ENCODE measurements at places on chromosomes 3 and 15.

GRCh38 chr15:71916834-71917233 lies 106.5 kb downstream of the NR2E3 start:
- no peak for DNase-seq
- no peak overlapping the region for H3K4me3 ChIP-seq
- no peak overlapping the region for H3K27ac ChIP-seq
- peaks cover 2% of the 10 kb centered on the region for H3K36me3 ChIP-seq
- H3K4me1 ChIP-seq, result no peaks in the 10 kb centered on the region
- H3K27me3 ChIP-seq, result no peaks in the 10 kb centered on the region

DNA sequence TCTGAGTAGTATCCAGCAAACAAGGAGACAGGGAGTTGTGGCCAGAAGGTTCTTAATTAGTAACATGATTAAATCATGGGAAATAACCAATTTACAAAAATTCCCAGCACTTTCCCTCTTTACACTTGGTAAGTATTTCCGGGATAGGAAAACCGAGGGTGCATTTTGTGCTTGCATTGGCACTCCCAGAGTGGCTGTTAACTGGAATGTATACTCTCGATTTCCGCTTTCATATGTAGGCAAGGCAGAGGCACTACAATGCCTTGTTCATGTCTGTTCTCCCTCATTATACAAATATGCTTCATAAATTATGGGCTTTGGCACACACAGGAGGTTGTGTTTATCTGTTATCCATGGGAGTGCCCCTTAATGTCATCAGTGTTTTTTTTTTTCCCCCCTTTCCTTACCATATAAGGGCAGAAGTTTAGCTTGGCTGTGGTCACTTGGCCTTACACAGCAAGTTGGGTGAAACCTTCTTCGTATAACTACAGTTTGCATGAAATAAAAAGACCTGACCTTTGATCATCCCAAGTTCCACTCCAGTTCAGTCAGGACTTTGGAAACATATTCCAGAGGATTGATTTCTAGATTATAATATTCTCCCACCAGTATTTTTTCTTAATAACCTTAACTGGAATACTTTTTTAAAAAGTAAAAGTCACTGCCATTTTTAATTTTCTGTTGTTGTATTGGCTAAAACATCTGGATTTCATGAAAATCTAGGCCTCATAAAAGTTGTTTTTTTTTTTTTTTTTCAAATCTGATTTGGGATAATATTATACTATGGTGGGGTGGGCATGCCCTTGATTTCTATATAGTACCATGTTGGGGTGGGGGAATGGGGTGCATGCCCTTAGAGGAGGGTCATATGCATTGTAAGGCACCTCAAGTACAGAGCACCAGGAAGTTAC lies 8.9 kb downstream of the TPM1 start:
- peaks cover 22% of the 10 kb centered on the region for H3K27me3 ChIP-seq
- no peaks in the 10 kb centered on the region for H3K36me3 ChIP-seq
- H3K4me1 ChIP-seq, result peaks cover 27% of the 10 kb centered on the region

DNA sequence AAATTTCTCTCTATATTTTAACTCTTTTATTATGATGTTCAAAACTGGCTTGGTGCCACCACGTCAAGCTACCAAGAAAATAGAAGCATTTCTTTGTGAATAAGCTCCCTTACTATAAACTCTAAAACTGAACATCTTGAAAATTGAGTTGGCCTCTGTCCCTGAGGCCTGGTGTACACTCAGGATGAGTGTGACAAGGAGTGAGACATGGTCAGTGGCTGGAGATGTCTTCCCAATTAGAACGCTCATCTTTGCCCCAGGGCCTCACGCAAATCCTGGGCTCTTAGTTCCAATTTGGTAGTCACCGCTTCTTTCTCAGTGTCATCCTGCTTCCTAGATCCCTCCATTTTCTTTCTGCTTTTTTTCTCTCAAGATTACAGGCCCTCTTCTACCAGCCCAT lies 26.2 kb downstream of the SLC2A2 start:
- H3K4me3 ChIP-seq, result no peak overlapping the region
- peaks cover 1% of the 10 kb centered on the region for H3K27me3 ChIP-seq
- H3K36me3 ChIP-seq, result no peaks in the 10 kb centered on the region
- no peak overlapping the region for H3K27ac ChIP-seq
- H3K4me1 ChIP-seq, result peaks cover 2% of the 10 kb centered on the region

- peaks cover 7% of the 10 kb centered on the region for H3K27me3 ChIP-seq
- no peaks in the 10 kb centered on the region for H3K36me3 ChIP-seq
- no peak for DNase-seq
Measured at GRCh38 chr3:123837858-123838257, 46.3 kb downstream of the MYLK start.

- no peak overlapping the region for H3K27ac ChIP-seq
- H3K4me1 ChIP-seq, result no peaks in the 10 kb centered on the region
- no peak for DNase-seq
- H3K36me3 ChIP-seq, result no peaks in the 10 kb centered on the region
- no peak overlapping the region for H3K4me3 ChIP-seq
- no peaks in the 10 kb centered on the region for H3K27me3 ChIP-seq
Measured at GRCh38 chr3:90054311-90054710, 946.9 kb downstream of the EPHA3 start.

DNA sequence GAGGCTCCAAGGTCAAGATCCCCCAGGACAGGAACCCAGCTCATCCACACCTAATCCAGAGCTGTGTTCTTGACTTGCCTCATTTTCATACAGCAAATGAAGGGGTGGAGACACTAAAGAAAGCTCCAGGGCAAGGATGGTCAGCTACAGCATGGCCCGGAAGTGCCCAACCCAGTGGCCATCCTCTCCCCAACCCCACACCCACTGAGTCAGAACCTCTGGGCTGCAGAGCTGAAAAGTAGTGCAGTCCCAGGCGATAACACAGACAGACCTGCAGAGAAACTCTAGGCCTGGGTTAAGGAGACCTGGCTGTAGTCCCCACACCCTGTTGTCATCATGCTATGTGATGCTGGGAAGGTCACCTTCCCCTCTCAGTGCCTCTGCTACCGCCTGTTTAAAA lies 85.3 kb downstream of the SEMA5B start:
- DNase-seq, result no peak
- H3K36me3 ChIP-seq, result no peaks in the 10 kb centered on the region
- no peak overlapping the region for H3K4me3 ChIP-seq
- no peak overlapping the region for H3K27ac ChIP-seq

GRCh38 chr15:57288926-57289580 lies 87.3 kb upstream of the CGNL1 start:
- DNase-seq, result no peak
- H3K4me3 ChIP-seq, result no peak overlapping the region
- H3K36me3 ChIP-seq, result peaks cover 22% of the 10 kb centered on the region
- H3K27me3 ChIP-seq, result no peaks in the 10 kb centered on the region

DNA sequence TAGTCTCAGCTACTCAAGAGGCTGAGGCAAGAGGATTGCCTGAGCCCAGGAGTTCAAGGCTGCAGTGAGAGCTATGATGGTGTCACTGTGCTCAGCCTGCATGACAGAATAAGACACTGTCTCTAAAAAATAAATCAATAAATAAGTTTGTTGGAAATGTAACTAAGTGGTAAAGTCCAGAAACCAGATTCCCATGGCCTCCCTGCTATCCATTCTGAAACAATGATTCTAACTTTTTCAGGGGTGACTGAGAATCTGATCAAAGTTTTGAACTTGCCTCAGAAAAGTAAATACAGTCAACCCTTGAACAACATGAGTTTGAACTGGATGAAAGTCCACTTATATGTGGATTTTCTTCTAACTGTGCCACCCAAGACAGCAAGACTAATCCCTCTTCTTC lies 86.2 kb downstream of the NBEAL2 start:
- H3K4me1 ChIP-seq, result peaks cover 5% of the 10 kb centered on the region
- H3K27ac ChIP-seq, result no peak overlapping the region
- H3K36me3 ChIP-seq, result peaks cover 38% of the 10 kb centered on the region
- no peak for DNase-seq
- no peaks in the 10 kb centered on the region for H3K27me3 ChIP-seq

DNA sequence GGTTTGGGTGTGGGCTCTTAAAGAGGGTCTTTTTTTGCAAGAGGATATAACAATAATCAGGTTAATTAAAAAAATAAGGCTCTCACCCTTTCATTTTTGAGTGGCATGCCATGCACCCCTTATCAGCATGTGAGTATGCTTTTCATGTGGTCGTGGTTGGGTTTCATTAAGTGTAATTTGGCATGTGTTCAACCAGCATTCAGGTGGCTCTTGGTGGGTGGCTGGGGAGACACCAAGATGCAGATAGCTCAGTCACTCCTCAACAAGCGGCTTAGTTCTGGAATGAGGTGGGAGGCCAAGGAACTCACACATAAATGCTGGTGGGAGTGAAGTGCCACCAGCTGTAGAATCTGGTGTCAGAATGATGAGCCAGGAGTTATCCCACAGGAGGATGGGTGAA lies 66.8 kb downstream of the FLNB start:
- no peaks in the 10 kb centered on the region for H3K27me3 ChIP-seq
- H3K4me1 ChIP-seq, result peaks cover 18% of the 10 kb centered on the region
- H3K27ac ChIP-seq, result no peak overlapping the region
- peaks cover 9% of the 10 kb centered on the region for H3K36me3 ChIP-seq

DNA sequence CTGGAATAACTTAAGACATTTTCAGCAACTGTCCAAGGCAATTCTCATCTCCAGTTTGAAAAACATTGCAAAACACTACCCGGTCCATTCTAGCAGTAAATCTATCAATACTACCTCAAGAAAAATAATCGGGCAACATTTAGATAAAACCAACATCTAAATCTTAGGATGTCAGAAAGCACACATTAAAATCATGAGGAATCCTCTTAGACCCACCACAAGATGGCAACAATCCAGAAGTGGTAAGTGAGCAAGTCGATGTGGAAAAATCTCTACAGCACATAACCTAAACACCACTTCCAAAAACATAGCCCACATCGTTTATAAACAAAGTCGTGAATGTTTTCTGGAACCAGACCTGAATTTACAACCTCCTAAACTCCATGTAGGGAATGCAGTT lies 5.7 kb downstream of the PLCH1 start:
- no peak overlapping the region for H3K4me3 ChIP-seq
- DNase-seq, result no peak
- no peaks in the 10 kb centered on the region for H3K36me3 ChIP-seq
- H3K4me1 ChIP-seq, result peaks cover 5% of the 10 kb centered on the region
- H3K27ac ChIP-seq, result no peak overlapping the region

DNA sequence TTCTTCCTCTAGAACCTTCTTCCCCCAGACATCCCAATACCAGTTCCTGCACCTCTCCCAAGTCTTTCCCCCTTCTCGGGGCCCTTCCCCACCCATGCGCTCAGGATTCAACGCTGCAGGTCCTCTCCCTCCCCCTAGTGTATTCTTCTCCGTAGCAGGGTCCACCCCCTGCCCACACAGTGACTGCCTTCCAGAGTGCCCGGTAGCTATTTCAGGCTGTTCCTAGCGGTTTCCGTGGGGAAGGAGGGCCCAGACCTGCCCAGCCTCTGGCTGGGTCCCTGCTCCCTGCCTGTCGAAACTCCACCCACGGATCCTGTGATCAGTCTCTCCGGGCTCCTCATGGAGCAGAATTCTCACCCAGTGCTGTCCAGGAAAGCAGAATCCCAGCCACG lies 45.2 kb upstream of the SEC61A1 start:
- no peak for DNase-seq
- H3K4me1 ChIP-seq, result peaks cover 5% of the 10 kb centered on the region
- no peaks in the 10 kb centered on the region for H3K36me3 ChIP-seq
- H3K27me3 ChIP-seq, result peaks cover 5% of the 10 kb centered on the region
- H3K4me3 ChIP-seq, result no peak overlapping the region

DNA sequence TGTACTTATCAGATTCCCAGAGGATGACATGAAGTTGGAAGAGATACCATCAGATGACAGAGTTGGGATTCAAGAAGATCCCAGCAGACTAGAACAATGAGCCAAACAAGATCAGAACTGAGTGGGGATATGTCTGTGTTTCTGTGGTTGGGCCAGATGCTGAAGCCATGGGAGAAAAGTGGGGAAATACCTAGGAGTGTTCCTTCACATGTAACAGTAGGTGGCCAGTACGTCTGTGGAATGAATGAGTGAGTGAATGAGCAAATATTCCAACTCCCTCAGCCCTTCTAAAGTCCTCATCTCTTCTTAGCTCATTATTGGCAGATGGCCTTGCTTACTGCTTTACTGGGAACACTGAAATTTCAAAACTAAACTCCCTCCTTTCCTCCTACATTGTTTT lies 32.2 kb upstream of the GREM1 start:
- H3K4me1 ChIP-seq, result peaks cover 9% of the 10 kb centered on the region
- no peaks in the 10 kb centered on the region for H3K36me3 ChIP-seq
- no peak for DNase-seq
- H3K4me3 ChIP-seq, result no peak overlapping the region
- H3K27me3 ChIP-seq, result no peaks in the 10 kb centered on the region
- no peak overlapping the region for H3K27ac ChIP-seq

- peaks cover 44% of the 10 kb centered on the region for H3K4me1 ChIP-seq
- peaks cover 10% of the 10 kb centered on the region for H3K36me3 ChIP-seq
- no peaks in the 10 kb centered on the region for H3K27me3 ChIP-seq
- H3K4me3 ChIP-seq, result no peak overlapping the region
- DNase-seq, result no peak
- no peak overlapping the region for H3K27ac ChIP-seq
Measured at GRCh38 chr3:33430061-33430460, 10.1 kb downstream of the UBP1 start.

DNA sequence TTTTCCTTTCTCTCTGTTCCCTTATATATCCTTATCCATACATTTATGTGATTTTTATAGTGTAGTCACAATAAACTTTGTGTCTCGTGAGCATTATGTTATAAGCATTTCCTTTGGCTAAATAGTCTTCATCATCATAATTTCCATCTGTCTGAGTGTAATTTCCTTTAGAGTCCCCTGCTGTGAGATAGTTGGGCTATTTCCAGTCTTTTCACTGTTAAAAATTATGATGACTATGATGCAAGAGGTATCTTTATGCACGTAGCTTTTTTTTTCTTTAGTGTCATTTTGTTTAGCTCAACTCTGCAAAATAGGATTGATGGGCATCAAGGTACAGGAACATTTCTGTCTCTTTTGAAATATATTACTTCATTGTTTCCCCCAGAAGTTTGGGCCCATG lies 26.9 kb upstream of the CA12 start:
- peaks cover 9% of the 10 kb centered on the region for H3K4me1 ChIP-seq
- H3K36me3 ChIP-seq, result no peaks in the 10 kb centered on the region
- H3K4me3 ChIP-seq, result no peak overlapping the region
- H3K27ac ChIP-seq, result no peak overlapping the region

- H3K27me3 ChIP-seq, result no peaks in the 10 kb centered on the region
- H3K36me3 ChIP-seq, result no peaks in the 10 kb centered on the region
- H3K4me3 ChIP-seq, result no peak overlapping the region
- H3K4me1 ChIP-seq, result peaks cover 5% of the 10 kb centered on the region
- no peak for DNase-seq
Measured at GRCh38 chr15:92003515-92004067, 150.1 kb downstream of the SLCO3A1 start.

GRCh38 chr3:154819491-154819890 lies 260.6 kb upstream of the MME start:
- H3K27me3 ChIP-seq, result no peaks in the 10 kb centered on the region
- H3K4me1 ChIP-seq, result no peaks in the 10 kb centered on the region
- no peak overlapping the region for H3K4me3 ChIP-seq
- DNase-seq, result no peak

GRCh38 chr15:43465100-43465499 lies 27.9 kb downstream of the TP53BP1 start:
- no peaks in the 10 kb centered on the region for H3K27me3 ChIP-seq
- no peak overlapping the region for H3K4me3 ChIP-seq
- no peaks in the 10 kb centered on the region for H3K4me1 ChIP-seq
- DNase-seq, result no peak
- no peak overlapping the region for H3K27ac ChIP-seq
